Suprapubic skin (tissue), 4 donors: ENCODE measurements at places on chromosomes 5 and 9.

GRCh38 chr5:160359242-160359641, 11.2 kb downstream of the C1QTNF2 start:
- no peak for DNase-seq

GRCh38 chr5:38602641-38603040, 46.2 kb upstream of the LIFR start:
- DNase-seq = no peak

DNA sequence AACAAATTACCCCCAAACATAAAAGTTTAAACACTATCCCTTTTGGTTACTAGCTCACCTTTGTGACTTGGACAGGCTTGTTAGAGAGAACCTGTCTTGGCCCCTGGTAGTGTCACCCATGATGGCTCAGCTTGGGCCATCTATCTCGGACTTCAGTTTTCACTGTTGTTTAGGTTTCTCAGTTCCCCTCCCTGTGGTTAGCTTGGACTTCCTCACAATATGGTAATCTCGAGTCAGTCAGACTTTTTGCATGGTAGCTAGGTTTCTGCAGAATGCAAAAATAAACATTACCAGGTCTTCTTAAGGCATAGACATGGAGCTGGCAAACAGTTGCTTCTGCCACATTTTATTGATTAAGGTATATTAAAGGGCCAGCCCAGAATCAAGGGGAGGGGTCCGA, 324.3 kb upstream of the RORB start:
- no peak for DNase-seq

DNA sequence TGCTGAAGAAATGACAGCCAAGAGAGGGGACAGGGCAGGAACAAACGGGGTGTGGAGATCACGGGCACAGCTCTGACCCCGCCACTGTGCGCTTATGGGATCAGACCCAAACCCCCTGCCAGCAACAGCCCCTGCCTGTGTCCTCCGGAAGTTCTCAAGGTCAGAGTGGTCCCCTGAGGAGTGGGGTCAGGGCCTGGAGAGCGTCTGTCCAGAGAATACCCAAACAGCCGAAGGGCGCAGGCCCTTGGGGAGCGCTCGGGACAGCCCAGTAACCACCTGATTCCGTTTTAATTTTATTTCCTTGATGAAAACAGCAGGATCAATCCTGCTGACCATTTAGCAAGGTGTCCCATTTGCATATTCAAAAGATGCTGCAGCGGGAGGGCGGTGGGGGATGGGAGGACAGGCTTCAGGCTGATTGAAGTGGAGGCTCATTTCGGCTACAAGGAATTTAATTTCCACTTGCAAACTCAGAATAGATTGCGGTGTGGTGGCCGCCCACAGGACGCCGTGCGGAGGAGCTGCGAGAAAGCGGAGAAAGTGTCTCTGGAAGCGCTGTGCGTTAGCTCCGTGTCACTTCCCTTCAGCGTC, 32.6 kb upstream of the TMEM250 start:
- no peak for DNase-seq

- DNase-seq = no peak
Observed at GRCh38 chr5:134523543-134524271, 1.8 kb upstream of the JADE2 start.
